NCI-H82 (cell line): ENCODE measurements at places on chromosomes 4 and X.

GRCh38 chr4:70712604-70713452 lies 8.9 kb upstream of the RUFY3 start:
- DNase-seq, result no peak

- DNase-seq, result peak; percentile 57
Observed at GRCh38 chr4:145956288-145956890, 17.8 kb upstream of the ZNF827 start.

GRCh38 chr4:187118602-187119120 lies 395.0 kb upstream of the FAT1 start:
- no peak for DNase-seq

DNA sequence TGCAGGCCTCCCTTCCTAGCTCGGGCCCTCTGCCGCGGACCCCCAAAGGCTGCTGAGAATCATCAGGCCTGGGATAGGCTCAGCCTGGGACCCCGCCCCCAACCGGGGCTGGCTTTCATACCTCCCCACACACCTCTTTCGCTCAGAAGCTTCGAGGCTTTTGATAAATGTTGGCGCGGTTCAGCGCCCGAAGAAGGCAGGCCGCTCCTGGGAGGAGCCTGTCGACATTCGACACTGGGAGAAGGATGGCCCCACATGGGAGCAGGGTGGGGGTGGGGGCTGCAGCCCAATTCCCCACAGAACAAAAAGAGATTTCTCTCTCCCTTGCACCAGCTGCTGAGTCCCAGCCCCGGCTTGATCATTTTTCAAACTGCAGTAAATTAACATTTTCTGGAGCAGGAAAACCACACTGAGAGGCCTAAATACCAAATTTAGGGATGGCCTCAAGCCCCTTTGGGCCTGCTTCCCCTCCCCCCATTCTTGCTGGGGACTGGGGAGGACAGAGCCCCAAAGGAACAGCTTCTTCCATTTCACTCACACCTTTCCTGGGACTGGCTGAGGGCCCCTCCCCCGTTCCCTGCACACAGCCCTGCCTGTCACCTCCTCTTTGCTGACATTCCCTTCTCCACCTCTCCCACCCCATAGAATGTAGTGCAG lies 112.9 kb upstream of the PJA1 start:
- peak; percentile 42 for DNase-seq

GRCh38 chr4:3353752-3354454 lies 61.1 kb downstream of the RGS12 start:
- DNase-seq, result no peak

GRCh38 chrX:21972721-21973120 lies 32.2 kb downstream of the SMS start:
- DNase-seq, result no peak

DNA sequence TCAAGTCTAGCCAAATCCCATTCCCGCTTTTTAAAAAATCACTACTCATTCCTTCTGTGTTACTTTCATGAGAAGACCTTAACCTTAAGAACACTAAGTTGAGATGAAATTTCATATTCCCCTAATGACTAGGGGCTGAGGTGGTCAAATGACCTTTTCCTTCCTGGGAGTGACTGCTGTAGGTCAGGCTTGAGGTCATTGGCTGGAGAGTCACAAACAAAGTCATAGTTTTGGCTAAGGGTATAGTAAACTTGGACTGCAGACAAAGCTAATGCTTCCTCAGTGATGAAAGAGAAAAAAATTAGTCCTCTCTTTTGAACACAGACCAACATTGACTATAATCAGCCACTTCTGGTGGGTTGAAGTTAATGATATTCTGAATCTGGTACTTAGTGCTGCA lies 16.0 kb upstream of the FGF2 start:
- no peak for DNase-seq
